ENCODE measurements at places on chromosomes 3 and 15.

GRCh38 chr15:42016971-42017370 lies 3.9 kb downstream of the PLA2G4E start:
- DNase-seq, result no peak

DNA sequence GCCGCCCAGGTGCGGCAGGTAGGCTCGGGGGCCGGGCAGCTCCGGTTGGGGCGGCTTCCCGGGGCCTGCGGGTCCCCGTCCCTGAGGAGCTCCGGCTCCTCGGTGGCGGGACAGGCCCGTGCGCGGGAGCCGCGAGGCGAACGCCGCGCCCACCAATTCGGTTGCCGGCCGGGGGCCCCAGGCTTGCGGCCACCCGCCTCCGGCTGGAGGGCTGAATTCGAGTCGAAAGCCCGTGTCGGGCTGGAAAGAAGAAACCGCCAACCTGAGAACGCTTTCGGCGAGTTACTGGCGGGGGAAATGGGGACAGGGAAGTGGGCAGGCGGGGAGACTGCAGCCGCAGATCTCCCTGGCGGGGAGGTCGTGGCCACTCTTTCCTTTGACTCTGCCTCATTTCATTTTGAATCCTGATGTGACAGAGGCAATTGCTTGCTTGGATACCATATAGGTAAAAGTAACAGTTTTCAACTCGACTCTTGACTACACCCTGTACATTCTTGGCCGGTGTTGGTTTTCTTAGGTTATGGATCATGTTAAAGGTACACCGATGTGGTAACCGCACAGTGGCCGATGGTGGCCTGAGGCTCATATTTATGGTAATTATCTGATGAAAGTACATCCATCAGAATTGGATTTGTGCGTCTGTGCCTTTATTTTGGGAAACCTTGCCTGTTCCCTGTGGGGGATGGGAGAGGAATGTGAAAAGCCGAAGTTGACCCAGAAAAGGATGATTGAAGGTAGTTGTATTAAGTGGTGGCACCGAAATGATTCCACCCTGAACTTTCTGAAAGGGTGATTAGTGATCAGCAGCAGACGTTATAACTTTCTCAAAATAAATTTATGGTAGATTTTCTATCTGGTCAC lies 1.7 kb downstream of the B3GNT5 start:
- DNase-seq, result no peak

DNA sequence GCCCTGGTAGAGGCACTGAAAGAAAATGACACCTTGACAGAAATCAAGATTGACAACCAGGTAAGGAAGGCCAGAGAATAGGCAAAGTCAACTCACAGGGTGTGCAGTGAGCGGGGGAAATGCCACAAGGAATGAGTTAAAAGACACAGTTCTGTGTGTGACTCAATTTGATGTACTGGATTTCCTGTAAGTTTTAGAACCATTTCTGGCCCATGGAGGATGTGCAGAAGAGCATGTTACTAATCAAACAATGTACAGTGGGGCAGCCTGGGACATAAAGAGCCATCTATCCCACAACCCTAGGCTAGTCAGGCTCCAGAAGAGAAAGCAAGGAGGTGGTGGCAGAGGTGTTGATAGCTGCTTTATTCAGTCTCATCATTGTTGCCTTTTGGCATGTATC lies 31.2 kb upstream of the TMOD3 start:
- no peak for DNase-seq

DNA sequence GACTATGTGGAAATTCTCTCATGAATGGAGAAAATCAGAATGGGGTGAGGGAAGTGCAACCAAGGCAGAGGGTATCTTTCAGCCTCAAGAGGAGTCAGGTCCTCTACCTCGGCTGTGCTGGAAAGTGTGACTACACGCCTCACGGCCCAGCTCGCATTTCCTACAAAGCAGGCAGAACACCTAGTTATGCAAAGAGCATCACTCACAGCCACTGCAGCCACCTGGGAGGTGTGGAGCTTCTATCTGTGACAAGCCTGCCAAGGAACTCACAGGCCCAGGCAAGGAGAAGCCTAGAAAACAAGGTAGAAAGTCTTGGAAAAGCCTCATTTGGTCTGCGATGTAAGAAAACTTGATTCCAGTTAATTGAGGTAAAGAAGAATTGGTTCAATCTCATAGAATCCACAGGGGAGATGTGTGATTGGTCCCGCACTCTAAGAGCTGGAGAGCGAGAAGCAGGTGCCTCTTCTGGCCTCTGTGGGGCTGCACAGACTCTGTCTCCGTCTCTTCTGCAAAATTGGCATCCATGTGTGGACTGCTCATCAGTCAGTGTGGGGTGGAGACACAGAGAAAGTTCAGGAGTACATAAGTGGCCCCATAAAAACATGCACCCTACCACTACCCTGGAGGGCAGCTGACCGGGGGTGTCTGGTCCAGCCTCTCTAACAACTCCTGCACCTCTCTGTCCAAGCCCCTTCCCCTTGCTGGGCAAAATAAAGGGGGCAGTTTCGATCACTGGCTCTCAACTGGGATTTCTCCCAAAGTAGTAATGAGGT lies 76.8 kb downstream of the TAMM41 start:
- peak; percentile 4 for DNase-seq

DNA sequence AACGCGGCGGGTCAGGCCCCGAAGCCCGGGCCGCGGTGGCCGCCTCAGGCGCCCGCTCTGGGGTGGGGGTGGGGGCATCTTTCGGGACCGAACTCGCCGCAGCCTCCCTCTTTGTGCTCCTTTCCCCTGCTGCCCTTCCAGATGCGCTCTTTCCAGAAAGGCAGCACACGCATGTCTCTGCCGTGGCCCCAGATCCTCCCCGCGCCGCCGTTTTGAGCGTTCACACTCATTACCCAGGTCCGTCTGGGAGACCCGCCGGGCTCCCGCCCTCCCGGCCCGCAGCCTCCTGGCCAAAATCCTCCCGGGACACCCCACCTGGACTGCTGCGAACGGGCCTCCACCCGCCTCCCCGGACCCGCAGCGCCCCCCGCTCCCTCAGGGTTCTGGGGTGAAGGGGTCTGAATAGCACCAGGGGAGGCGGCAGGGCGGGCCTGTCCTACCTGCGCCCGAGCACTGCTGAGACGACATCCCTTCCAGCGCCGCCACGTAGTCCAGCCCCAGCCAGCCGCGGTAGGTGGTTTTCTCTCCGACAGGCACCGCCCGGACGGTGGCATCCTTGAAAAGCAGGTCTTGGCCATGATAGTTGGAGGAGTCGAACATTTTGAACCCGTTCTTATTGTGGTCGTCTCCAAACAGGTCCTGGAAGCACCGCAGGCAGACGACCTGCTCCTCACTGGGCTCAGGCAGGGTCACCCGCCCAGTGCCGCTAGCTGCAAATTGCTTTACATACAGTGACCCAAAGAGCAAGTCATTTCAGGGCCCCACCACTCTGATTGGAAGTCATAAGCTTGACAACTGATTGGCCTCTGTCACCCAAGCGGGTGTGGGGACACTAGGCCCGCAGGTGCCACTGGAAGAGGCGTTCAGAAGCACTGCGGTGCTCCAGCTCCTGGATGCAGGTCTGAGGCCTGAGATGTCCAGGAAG lies 25.9 kb downstream of the MELTF start:
- DNase-seq, result peak; percentile 27

DNA sequence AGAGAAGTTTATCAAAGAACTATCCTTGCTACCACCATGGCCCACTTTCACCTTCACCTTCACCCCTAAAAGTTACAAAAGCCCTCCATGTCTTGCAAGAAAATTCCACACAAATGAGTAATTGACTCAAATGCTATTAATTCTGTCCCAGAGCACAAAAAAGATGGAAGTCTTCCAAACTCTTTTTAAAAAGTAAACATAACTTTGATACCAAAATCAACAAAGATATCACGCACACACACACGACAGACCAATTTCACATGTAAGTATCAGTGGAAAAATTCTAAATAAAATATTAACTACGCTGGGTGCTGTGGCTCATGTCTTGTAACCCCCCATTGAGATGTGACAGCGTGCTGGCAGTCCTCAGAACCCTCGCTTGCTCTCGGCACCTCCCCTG lies 1.1 kb upstream of the MCCC1 start:
- no peak for DNase-seq
